Body of pancreas (tissue), 4 donors: ENCODE measurements at places on chromosomes 13 and 19. TPM values are rescaled to one million over a fixed set of nuclear protein-coding genes. Genes with fewer than 3 reads are reported as not detected.

TEX29 gene
- total RNA-seq = not detected

KISS1R gene
- not detected for total RNA-seq

RANBP3 gene
- 62.0 TPM for total RNA-seq

MCEMP1 gene
- total RNA-seq = not detected

PTPRH gene
- total RNA-seq = 14.8 TPM

OR7D2 gene
- total RNA-seq = not detected
